Activated naive CD8-positive, alpha-beta T cell treated with anti-CD3 and anti-CD28 coated beads, Interleukin-2, amount 10 ng/mL, durations not matched to agents 7 days and 5 days (primary cell): ENCODE measurements at places on chromosomes 4 and X.

- DNase-seq: no peak
Measured at GRCh38 chr4:124579896-124580295, 132.6 kb downstream of the ANKRD50 start.

DNA sequence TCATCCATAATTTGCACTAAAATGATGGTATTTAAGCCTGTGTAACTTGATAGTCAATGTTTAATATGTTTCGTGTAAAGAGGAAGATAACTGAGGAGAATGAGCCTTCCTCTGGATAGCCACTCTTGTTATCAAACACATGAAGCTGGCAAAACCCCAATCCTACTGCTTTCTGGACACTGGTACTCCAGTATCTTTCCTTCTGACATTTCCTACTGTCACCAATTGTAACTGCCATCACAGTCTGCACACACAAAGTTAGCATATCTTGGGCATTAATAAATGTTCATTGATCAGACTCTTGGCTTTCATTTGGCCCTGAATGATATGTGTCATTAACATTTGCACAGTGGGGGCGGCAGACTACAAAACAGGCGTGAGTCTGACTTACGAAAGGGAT lies 419.1 kb downstream of the TMA16 start:
- DNase-seq: no peak

DNA sequence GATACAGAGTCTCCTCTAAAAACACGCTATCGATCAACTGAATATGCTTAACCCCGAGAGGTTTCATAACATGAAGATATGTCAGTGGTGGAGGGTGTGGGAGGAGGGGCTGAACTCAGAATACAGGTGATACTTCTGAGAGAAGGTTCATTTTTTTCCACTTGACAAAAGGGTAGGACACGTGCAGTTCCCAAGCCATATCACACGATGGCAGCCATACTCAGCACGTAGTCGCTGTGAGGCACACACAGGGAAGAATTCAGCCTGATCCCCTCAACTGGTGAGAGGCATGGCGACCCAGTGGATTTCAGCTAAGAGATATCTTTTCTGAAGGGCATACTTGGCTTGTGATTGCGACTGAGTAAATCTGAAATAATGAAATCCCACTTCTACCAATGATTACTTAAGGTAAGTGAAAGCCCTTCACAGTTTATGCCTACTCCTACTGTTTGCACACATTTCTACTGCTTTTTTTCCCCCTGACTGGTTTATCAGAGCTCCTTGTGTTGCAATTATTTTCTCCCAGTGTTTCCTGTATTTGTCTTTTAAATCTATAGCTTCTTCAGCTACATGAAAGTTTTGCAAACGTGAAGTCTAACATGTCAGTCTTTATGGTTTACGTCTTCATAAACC lies 133.1 kb downstream of the CORIN start:
- DNase-seq: no peak

- no peak for DNase-seq
Measured at GRCh38 chr4:23390246-23390645, 499.6 kb downstream of the PPARGC1A start.

- DNase-seq: no peak
Measured at GRCh38 chrX:16251782-16252181, 84.5 kb downstream of the MAGEB17 start.

GRCh38 chrX:6666624-6667023 lies 131.7 kb upstream of the VCX3A start:
- DNase-seq: no peak

- DNase-seq: no peak
Measured at GRCh38 chrX:71665747-71666146, 1.6 kb upstream of the LOC101059915 start.

DNA sequence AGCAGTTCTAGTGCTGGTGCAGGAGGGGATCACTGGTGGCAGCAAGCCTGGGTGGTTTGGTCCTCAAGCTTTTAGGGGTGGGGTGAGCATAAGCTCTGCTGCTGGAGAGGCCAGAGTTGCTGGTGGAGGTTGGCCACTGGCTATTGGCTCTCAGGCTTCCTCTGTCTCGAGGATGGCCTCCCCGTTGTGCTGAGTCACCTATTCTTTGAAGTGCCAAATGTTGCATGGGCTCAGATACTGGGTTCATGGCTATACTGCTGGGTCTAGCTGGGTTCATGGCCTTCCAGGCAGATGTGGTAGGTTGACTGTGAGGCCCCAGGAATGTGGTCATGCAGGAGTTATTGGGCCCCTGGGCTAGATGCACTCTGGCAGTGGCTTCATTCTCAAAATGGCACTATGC lies 466.3 kb downstream of the NAF1 start:
- no peak for DNase-seq

DNA sequence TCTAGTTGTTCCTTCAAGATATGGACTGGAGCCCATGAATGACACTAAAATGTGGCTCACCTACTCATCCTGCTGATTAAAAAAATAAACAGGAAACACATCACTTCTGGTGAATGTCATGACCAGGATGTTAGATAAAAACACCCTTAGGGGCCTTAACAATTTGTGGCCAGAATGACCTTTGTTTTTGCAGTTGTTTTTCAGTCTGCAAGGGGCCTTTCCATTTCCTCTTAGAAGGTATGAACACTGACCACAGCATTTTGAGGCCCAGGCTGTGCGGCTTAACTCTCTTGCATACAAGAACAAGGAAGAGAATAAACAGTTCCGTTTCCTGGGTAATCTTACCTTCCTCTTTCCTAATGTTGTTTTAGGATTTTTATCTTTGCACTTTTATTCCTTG lies 113.2 kb downstream of the IL1RAPL2 start:
- no peak for DNase-seq

DNA sequence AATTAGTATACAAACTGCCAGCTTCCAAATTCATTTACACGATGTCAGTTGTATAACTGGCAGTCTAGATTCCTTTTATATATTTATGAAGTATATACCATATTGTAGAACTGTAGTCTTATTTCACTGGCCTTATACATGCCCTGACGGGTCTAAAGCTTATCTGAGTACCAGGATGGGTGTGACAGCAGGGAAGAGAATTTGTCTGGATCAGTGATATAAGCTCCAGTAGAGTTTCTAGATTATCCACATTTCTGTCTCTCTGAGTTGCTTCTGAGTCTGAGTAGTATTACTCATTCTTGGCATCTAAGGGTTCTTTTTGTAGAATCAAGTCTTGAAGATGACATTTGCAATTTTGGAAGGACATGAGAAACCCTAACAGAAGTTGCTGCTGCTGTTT lies 101.3 kb downstream of the RPA4 start:
- DNase-seq: no peak

DNA sequence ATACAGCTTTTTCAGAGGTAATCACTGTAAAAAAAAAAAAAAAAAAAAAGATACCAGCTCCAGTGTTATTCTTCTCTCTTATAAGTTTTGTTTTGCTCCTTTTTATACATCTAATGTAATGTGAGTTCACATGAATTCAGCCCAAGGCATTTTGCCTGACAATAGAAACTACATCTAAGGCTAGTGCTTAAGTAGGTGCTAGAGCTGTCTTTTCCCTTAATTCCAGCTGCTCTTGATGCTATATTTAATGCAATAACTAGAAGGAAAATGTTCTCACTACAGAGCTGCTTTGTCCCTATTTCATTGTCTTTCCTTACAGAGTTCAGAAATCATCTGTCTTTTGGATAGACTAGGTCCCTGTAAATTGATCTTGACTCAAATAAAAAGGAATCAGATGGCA lies 150.1 kb downstream of the NAA11 start:
- DNase-seq: no peak

GRCh38 chr4:21835712-21836111 lies 112.9 kb downstream of the KCNIP4 start:
- no peak for DNase-seq

- no peak for DNase-seq
Measured at GRCh38 chr4:138925495-138925894, 90.1 kb upstream of the NOCT start.

- no peak for DNase-seq
Measured at GRCh38 chr4:32855622-32856021, 2135.5 kb downstream of the PCDH7 start.

GRCh38 chr4:98006060-98006459 lies 137.2 kb downstream of the STPG2 start:
- no peak for DNase-seq

DNA sequence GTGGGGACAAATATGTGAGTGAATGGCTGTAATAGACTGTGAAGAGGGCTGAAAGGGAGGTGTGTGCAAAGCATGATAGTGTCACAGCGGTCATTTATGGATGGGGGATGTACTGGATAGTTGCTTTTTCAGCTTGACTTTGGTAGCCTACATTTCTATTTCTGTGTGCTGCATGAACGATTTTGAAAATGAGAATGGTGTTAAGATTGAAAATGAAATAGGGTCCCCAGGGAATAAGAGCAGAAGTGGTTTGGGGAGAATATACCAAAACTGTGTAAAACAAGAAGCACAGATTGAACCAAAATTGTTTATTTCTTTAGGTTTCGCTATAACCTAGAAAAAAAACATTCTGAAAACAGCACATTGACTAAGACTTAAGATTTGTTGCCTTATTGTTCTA lies 58.8 kb upstream of the CLNK start:
- DNase-seq: no peak

DNA sequence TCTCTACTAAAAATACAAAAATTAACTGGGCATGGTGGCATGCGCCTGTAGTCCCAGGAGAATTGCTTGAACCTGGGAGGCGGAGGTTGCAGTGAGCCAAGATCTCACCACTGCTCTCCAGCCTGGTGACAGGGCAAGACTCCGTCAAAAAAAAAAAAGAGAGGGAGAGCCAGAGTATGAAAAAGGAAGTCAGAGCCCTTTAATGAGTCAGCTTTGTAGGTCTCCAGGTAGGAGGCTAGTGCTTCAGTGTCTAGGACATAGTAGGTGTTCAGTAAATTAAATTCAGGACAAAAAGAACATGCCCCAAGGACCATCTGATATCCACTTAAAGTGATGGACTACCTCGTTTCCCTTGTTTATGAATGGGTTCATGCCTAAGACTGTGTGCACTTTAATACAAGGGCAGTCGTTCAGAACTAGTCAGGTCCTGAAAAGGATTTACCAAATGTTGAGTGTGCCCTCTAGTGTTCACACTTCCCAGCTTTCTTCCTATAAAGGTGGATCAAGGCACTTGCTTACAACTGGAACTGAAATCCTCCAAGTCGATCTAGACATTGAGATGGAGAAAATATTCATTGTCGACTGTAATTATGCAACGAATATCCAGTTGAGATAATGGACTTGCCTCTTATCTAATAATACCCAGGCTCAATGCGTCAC lies 29.0 kb downstream of the F9 start:
- DNase-seq: no peak

- no peak for DNase-seq
Measured at GRCh38 chr4:172881645-172882044, 287.0 kb upstream of the GALNT7 start.

DNA sequence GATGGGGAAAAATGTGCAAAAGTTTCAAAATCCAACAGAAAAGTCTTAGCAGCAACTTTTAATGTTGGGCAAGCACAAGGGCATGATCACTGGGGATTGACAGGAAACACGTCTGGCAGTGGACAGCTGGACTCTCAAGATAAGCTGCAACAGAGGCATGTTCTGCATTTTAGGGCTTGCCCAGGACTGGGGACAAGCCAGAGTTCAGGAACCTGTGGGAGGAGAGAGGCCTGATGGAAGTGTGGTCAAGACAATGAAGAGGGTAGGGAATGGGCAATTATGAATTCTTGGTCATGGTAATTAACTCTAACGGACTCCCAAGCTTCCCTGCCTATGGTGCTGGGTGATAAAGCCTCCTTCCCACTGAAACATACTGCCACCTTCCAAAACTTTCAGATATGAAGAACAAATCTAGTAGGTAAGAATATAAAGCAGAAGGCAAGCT lies 48.4 kb downstream of the ANXA3 start:
- DNase-seq: no peak
